ENCODE measurements at places on chromosomes 1 and 21. TPM values are rescaled to one million over a fixed set of nuclear protein-coding genes. Genes with fewer than 3 reads are reported as not detected.

The SH2D2A gene
- 0.31 TPM for total RNA-seq

The PCP4 gene
- total RNA-seq = not detected

The ZFP69B gene
- total RNA-seq = 2.8 TPM

The PTPRC gene
- total RNA-seq = not detected

The PRSS38 gene
- total RNA-seq = not detected

The SPRR1B gene
- not detected for total RNA-seq

The APOBEC4 gene
- not detected for total RNA-seq

The SYT14 gene
- 36.1 TPM for total RNA-seq

The CNR2 gene
- not detected for total RNA-seq

The NKAIN1 gene
- total RNA-seq = 0.77 TPM

The CADM3 gene
- 18.5 TPM for total RNA-seq

The KRTAP19-1 gene
- total RNA-seq = 0.36 TPM
